ENCODE measurements at places on chromosomes 12 and 14.

DNA sequence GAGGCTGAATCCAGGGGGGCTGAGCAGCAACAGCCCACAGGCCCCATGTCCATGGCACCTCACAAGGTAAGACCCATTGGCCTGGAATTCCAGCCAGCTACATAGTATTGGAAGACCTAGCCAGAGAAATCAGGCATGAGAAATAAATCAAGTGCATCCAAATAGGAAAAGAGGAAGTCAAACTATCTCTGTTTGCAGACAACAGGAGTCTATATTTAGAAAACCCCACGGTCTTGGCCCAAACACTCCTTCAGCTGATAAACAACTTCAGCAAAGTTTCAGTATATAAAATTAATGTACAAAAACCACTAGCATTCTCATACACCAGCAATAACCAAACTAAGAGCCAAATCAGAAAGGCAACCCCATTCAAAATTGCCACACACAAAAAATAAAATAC, 16.9 kb downstream of the PDE6H start:
- DNase-seq = no peak

GRCh38 chr14:54589076-54589475, 22.1 kb downstream of the SAMD4A start:
- DNase-seq = no peak

GRCh38 chr14:76267322-76268046, 108.5 kb upstream of the ESRRB start:
- peak; percentile 59 for DNase-seq

GRCh38 chr12:69396041-69396440, 36.5 kb downstream of the YEATS4 start:
- DNase-seq = no peak

- no peak for DNase-seq
Measured at GRCh38 chr12:67515679-67516340, 132.7 kb upstream of the DYRK2 start.

DNA sequence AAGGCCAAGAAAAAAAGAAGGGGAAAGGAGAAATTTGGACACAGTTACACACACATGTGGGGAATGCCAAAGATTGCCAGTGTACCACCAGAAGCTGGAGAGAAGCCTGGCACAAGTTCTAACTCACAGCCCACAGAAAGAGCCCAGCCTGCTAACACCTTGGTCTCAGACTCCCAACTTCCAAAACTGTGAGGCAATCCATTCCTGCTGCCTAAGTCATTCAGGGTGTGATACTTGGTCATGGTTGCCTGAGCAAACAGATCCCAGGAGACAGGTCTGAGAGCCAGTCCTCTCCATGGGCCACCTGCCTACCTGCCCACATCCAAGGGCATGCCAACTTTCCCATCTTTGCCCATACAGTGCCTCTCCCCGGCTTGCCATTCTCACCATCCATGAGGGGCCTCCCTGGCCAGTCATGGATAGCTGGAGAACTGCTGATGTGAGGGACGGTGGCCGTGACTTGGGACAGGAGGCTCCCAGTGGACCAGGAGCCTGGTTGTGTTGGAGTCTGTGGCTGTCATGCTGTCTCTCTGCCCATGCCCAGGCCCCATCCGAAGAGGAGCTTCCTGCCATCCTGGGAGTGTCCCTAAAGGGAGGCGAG, 198.0 kb upstream of the RTL1 start:
- no peak for DNase-seq

DNA sequence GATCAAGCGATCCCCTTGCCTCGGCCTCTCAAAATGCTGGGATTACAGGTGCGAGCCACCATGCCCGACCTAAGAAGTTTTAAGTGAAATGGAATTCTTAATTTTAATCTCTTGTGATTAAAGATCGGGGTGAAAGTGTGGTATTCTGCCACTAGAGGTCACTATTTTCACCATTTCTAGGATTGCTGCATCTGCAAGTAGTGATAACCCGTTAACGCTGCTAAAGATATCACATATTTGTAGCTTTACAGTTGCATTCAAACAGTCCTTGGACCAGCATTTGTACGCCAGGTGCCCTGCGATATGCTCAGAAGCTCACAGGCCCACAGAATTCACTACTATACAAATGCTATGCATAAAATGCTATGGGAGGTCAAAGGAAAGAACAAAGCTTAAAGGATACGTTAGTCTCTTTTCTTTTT, 19.3 kb downstream of the CCDC62 start:
- no peak for DNase-seq

- no peak for DNase-seq
Measured at GRCh38 chr12:104480826-104481440, 24.2 kb downstream of the CHST11 start.

- DNase-seq = no peak
Measured at GRCh38 chr12:30652034-30652696, 43.5 kb downstream of the IPO8 start.

DNA sequence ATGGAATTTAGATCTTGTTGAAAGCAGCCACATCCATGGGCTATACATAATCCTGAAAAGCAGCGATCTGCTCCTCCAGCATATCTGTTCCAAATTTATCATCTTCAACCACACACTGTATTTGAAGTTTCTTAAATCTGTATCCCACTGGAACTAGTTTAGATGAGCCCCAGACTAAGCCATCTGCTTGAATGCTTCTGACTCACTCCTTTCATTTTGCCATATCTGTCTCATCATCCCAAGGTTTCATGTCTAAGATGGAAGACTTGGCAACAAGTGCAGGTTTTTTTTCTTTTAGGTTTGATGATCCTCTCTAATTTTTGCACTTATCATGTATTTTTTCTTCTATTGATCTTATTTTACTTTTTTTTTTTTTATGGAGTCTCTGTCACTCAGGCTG, 54.4 kb upstream of the TMEM263 start:
- no peak for DNase-seq

DNA sequence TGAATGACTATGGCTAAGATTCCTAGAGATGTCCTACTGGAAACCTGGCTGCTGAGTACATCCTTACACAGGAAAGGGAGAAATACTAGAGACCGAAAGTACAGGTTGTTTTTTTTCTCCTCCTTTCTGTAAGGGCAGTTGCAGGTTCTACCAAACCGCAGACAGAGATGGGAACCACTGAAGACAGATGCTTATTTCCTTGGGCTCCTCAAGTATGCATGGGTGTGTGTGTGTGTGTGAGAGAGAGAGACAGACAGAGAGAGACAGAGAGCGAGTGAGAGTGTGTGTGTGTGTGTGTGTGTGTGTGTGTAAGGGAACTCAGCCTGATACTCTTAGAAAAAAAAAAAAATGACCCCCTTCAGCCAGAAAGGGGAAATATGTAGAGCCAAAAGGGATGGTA, 42.5 kb downstream of the MAP4K5 start:
- DNase-seq = no peak

DNA sequence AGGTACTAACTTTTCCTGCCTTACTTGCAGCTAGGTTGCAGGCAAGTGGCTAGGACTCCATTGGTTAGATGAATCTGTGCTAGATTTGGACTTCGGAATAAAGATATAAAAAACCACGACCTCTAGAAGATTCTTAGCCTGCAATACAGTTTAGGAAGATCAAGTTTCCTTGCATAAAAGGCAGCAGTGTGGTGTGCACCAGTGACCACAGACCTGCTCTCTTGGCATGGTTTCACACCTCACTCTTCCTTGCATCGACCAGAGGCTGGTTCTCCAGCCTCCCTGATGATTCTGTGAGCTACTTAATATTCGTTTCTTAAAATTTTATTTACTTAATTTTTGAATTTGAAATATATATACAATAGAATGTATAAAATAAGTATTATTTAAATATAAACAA, 9.8 kb downstream of the KLHDC1 start:
- no peak for DNase-seq
